ENCODE measurements at places on chromosomes 6 and 20.

DNA sequence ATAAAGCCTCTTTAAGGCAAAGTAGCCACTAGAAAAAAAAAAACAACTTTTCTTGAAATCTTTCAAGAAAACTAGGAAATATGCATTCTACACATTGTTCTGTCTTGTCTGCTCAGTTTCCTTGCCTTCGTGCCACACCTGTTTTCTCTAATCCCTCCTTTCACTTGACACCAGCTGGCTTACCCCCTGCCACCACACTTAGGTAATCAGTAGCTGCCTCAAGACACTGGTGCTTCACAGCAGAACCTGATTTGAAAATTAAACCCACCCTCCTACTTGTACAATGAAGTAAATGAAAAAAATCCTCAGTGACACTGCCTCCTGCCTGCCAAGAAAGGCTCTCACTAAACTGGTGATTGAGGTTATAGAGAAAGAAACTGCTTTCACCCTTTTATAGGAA, 45.8 kb upstream of the SCML4 start:
- no peak for DNase-seq

DNA sequence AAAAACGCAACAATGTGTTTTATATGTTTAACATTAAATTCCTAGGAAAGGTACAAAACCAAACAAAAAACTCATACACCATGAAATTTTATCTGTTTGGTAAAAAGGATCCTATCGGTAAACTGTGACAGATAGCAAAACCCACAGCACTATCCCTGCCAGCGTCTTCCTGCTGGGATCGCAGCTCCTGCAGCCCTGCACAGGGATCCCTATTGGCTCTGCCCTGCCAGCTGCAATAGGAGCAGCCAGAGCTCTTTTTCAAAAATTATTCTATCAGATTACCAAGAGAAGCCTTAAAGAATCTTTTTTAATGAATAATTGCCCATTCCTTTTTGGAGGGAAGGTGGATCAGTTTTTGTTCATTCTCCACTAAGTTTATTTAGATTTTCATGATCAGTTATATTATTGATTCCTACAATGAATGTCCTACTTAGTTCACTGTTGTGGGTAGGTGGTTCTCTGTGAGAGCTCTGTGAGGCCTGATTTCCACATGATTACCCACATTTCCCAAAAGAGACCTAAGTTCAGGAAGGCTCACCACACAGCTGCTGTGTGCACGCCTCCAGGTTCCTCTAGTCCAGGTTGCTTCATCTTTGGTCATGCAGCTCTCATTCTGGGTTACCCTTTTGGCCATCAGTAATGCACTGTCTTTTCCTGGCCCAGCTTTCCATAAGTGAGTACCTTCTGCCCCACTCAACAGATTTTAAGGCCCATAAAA, 293.8 kb downstream of the FRK start:
- DNase-seq, result no peak

GRCh38 chr6:148379481-148379880, 36.8 kb downstream of the SASH1 start:
- DNase-seq, result no peak

GRCh38 chr6:12163149-12163548, 127.0 kb upstream of the EDN1 start:
- no peak for DNase-seq

GRCh38 chr20:4919047-4919704, 82.1 kb downstream of the SLC23A2 start:
- DNase-seq, result no peak

GRCh38 chr6:36666826-36667591, 11.5 kb upstream of the CDKN1A start:
- no peak for DNase-seq

DNA sequence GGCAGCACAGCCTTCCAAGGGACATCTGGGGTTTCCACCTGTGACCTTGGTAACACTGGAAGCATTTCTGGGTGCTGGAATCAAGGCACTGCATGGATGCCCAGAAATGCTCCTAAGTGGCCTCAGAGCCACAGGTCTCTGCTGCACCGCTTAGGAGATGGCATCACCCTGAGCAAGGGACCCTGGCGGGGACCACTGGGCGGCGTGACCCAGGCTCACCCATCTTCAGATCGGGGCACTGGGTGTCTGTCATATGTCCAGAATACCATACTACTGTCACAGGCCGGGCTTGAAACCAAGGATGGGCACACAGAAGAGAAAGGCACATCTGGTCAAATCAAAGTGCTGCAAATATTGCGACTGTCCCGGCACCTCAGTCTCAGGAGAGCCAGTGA, 45.9 kb downstream of the SSR1 start:
- no peak for DNase-seq

GRCh38 chr20:3390759-3391425, 16.6 kb downstream of the DNAAF9 start:
- no peak for DNase-seq

- no peak for DNase-seq
These were observed 21.1 kb downstream of the HDGFL1 start for GRCh38 chr6:22590423-22590822.

- DNase-seq, result no peak
These were observed 384.6 kb upstream of the KHDRBS2 start for GRCh38 chr6:62670490-62671223.

DNA sequence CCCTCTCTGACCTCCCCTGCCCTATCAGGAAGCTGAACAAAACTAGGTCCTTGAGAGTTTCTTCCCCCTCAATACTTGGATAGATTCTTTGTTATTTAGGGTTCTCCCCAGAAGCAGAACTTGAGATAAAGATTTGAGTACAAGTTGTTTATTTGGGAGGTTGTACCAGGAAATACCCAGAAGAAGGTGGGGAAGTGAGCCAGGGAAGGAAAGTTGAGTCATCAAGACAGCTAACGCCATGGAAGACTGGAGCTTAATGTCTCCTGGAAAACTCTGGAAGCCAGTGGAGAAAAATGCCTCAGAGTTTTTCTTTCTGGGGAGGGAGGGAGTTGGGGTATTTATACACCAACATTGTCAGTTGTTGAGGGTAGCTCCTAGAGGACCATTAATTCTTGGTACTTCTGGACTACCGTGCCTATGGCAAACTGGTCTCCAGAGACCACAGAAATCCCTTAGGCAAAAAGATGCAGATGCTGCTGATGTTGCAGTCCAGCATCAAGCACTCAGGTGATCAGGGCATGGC, 102.6 kb upstream of the ZFP64 start:
- DNase-seq, result no peak

- DNase-seq, result no peak
These were observed 3.6 kb upstream of the PHF1 start for GRCh38 chr6:33407132-33407718.

DNA sequence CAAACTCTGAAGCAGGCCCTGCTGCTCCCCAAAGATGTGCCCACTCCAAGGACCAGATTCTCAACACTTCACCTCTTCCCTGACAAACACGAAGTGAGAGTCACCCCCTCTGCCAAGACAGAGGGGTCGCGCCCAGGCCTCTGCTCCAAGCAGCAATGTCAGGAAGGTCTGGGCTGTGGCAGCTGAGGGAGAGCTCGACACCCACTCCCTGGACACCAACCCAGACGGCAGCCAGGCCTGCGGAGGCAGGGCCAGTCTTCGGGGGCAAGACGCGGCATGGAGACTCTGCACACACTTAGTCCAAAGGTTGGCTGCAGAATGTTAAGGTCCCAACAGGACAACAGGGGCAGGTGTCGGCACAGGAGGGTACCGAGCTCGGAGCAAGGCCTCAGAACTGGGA, 144.2 kb downstream of the DLL1 start:
- no peak for DNase-seq

- no peak for DNase-seq
These were observed 38.3 kb upstream of the CD2AP start for GRCh38 chr6:47439348-47439668.

GRCh38 chr6:99187429-99187828, 162.0 kb downstream of the FAXC start:
- DNase-seq, result no peak

GRCh38 chr6:139107051-139107450, 27.8 kb upstream of the HECA start:
- DNase-seq, result no peak

GRCh38 chr20:54123587-54124180, 50.1 kb downstream of the CYP24A1 start:
- DNase-seq, result no peak

DNA sequence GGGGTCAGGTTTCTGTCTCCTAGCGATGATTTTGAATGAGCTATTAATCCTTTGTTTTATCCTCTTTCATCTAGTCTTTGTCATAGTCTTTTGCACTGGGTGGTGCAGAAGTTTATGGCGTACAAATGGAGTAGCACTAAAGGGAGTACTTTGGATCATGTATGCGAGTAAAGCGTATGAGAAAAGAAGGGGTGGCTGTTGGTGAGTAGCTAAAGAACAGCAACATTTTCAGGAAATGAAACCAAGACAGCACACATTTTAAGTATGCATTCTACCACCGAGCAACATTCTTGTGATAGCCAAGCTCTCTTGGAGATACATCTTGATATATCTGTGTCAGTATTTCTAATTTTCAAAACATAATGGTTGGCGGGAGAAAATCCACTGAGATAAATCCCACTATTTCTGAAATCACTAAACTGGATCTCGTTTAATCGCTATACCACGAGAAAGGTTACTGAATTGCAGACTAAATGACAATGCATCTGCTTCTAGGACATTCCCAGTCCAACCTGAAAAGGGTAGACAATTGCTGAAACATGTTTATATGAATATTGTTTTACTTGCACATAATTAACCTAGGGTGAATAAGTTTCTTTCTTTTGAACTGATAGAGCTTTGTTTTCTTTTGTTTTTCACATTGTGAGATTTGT, 196.1 kb downstream of the TRIM27 start:
- DNase-seq, result no peak

- DNase-seq, result peak; percentile 43
These were observed 46.0 kb downstream of the SLC35D3 start for GRCh38 chr6:136967876-136968752.

DNA sequence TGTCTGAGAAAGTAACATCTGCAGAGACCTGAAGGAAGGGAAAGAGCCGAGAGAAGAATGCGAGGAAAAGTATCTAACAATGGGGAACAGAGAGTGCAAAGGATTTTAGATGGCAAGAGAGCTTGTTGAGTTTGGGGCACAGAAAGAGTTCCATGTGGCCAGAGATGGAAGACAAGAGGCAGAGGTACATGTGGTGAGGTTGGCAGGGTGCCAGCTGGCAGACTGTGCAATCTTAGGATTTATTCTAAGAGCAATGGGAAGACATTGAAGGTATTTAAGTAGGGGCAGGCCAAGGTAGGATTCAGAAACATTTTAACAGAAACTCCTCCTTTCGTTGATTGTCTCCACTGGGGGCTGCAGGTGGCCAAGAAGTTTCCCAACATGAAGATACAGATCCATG, 20.4 kb upstream of the LBP start:
- no peak for DNase-seq

GRCh38 chr6:9801249-9801754, 613.6 kb downstream of the TFAP2A start:
- no peak for DNase-seq

DNA sequence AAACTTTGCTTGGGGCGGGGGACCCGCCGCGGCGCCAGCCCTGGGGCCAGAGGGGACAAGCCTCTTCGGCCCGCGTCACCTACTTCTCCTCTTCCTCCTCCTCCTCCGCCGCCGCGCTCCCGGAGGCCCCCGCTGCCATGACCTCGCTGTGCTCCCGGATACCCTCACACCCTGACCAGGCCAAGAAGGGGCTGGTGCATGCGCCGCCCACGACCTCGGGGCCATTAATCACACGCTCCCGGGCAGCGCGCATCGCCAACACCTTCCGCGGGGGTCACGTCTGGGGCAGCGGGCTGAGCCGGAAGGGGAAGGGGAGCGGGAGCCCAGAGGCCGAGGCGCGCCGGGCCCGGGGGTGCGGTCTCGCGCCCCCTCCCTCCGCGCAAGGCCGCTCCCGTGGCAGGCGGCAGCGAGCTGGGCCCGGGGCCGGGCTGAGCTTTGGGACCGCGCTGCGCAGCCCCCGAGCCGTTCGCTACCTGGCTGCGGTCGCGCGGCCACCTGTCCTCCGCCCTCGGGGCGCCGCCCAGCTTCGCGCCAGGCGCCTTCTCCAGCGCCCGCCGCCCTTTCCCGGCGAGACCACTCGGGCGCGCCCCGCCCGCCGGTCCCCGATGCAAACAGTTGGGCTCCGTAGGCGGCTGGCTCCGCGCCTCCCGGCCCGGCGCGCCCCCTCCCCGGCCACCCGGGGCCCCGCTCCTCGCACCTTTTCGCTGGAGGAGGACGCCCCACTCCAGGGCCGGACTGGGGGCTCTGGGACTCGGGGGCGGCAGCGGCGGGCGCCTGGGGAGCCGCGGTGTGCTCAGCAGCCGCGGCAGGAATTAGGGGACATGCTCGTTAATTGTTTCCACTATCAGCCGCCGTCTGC, 575 bp upstream of the CNR1 start:
- no peak for DNase-seq

- DNase-seq, result no peak
These were observed 7.2 kb downstream of the ACTR5 start for GRCh38 chr20:38755324-38755910.

DNA sequence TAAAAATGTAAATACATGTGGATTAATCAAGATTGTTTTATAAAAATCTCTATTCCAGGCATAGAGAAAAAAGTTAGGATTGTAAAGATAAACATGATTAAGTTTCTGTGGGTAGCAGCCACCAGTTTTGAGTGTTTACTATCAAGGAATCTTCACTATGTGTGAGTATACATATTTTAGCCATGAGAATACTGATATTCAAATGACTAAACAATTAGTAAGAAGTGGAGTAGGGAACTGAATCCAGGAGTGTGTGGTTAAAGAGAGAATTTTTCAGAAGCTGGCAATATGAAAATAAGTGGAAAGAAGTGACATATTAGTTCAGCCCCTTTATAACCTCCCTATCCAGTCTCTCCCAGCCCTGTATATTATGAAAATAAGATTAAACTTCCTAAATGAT, 10.3 kb downstream of the ELOVL2 start:
- no peak for DNase-seq

DNA sequence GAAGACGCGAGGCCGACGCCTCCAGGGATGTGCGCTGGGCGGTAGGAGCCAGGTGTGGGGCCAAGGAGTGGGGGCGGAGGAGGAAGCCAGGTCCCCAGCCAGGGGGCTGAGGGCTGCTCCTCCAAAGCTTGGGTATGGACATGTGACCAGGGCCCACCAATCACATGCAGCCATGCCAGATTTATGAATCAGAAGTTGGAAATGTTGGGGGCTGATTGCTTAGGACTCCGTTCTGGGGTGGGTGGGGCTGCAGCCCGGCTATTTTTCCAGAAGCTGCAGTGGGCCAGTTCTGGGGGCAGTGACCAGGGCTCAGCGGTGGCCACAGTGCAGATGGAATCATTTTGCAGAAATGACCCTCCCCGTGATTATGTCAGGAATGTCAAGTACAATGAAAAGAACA, 96.0 kb downstream of the CEBPB start:
- no peak for DNase-seq

Data from activated CD4-positive, alpha-beta T cell treated with anti-CD3 and anti-CD28 coated beads for 24 hours (primary cell).